ENCODE measurements at places on chromosomes 3 and 15.
A peak's percentile ranks its signal among the peaks of the same experiment; 100 is the strongest.

DNA sequence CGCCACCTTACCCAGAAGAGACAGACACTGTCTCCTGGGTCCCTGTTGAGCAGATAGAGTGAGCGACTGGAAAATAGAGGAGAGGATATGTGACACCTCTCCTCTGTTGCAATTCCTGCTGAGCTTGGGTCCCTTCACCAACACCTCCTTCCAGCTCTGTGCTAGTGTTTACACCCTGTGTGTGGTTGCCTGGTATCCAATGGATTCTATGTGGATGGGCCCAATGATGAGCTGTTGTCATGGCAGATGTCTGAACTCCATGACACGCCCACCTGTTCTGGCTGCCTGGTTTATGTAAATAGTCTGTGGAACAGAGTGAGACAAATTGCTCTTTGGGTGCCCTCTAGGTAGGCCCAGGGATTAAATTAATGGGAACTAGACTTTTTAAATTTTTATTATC lies 23.7 kb downstream of the RBM5 start:
- DNase-seq = no peak

- DNase-seq = no peak
These were observed 84.8 kb downstream of the DCLK3 start for GRCh38 chr3:36679384-36680200.

DNA sequence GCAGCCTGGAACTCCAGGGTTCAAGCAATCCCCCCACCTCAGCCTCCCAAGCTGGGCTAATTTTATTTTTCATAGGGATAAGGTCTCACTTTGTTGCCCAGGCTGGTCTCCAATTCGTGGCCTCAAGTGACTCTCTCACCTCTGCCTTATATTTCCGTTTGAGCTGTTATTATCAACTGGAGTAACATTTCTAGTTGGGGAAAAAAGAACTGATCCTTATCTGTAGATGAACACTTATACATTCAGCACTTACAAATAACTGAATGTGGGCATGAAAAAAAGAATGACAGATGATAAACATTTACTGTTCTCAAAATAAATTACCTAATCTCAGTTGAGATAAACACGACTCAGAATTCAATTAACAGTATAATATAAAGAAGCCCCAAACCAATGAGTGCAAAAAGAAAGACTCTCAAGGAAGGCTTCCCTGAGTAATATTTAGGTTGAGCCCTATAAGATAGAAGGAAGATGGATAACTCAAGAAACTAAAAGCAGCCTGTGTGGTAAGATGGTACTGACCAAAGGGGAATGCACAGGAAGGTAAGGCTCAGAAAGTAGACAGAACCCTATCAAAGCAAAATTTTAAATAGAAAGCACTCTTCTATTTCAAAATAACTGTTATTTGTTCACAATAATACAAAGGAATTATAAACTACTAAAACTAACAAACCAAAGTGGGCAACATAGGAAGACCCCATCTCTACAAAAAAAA lies 11.8 kb downstream of the UBE3A start:
- no peak for DNase-seq

GRCh38 chr3:52056521-52056967 lies at the start of gene DUSP7:
TSS of gene DUSP7 (minus strand) at chr3:52056571. CDS start at chr3:52056366, 205 bp downstream.
- DNase-seq = peak; percentile 68

DNA sequence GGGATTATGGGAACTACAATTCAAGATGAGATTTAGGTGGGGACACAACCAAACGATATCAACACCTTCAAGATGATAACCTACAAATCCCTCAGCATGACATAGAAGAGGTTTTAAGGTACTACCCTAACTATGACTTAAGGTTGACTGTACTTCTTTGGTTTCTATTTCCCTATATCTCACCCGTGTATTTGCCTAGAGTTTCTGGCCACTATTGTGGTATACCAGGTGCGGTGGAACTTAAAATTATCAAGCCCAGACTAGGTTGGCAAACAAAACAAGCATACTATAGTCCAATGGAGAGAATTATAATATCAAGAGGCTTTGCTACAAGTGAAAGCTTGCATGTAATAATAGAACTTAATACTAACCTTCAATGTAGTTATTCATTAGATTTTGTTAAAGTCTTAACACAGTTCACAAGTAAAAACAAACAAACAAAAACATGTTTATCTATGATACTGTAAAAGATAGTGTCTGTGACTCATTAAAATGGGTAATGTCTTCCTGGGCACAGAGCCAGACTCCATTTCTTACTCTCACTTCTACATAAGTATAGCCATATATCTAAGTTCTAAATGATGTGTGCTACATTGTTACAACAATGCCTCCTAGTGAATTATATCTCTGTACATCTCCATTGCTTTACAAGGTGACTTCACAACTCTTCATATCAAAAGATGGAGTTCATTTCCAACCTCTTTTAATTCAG lies 479.1 kb downstream of the ZBBX start:
- no peak for DNase-seq

DNA sequence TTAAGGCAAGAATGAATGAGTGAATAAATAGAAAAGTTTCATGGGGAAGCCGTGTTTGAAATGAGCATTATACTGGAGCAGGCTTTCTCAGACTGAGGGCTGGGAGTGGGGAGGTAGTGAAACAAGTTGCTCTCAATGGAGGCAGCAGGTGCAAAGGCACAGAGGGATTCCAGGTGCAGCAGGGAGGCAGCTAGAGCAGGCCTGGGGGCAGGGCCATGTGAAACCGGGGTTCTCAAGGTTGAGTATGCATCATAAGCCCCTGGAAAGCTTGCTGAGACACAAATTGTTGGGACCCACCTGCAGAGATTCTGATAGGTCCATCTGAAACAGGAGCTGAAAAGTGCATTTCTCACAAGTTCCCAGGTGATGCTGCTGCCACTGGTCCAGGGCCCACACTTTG lies 45.3 kb downstream of the BFSP2 start:
- DNase-seq = no peak

DNA sequence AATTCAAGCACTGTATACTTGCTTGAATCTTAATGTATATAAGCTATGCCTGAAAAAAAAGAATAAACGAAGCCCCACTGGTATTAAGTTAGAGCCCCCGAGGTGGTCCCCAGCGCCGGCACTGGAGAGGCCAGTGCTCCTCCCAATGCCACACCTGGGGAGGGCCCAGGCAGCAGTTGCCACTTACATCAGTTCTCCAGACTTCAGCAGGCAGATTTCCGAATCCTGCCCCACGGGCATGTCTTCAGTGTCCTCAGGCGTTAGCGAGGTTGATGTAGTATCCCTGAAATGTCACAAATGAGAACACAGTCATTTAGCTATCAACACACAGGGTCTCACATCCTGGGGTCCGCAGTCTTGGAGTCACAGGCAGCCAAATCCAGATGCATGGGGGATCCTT lies 7.0 kb upstream of the CXCR6 start:
- no peak for DNase-seq

- no peak for DNase-seq
These were observed 71.9 kb upstream of the MBNL1 start for GRCh38 chr3:152196782-152197181.

DNA sequence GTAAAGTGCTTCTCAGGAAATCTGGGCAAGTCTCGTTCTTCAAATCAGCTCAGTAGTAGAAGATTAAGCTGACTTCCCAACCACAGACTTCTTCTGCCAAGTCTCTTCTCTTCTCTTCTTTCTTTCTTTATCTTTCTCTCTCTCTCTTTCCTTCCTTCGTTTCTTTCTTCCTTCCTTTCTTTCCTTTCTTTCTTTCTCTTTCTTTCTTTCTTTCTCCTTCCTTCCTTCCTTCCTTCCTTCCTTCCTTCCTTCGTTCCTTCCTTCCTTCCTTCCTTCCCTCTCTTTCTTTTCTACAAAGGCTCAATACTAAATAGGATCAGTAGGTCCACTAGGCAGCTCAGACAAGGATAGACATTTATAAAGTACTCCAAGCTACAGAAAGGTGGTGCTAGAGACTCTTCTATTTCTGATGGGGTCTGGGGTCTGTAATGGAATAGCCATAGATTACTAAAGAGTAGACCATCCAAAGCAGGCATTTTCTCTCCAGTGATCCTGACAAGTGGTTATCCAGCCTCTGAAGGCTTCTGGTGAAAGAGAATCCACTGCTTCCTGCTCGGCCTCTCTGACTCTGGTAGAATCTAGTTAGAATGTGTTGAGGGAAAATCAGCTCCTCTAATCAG lies 100.8 kb downstream of the TPRG1 start:
- no peak for DNase-seq

GRCh38 chr15:99019558-99020540 lies 12.3 kb upstream of the PGPEP1L start:
- no peak for DNase-seq

DNA sequence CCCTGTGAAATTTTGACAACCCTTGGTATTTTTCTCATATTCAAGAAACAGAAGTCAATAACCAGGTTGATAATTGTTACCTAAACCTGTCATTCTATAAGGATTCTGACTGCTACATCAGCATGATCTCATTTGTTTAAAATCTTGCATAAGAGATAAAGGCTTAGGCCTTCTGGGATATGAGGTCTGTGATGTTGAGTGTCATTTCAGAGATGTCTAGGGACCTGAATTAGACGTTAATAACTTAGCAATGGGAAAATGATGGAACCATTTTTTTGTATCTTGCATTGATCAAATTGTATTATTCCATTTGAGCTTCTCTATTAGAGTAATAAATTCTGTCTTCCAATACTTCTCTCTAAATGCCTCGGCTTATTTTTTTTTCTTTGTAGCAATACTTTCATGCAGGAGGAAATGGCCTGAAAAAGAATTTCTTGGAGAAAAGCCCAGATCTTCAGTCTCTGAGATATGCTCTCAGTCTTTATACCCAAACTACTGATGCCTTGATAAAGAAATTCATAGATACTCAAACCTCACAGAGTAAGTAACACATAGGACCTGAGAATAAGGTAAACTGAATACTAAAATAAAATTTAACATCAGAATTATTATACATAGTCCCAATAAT lies 589.3 kb downstream of the UNC13C start:
- no peak for DNase-seq
